ENCODE measurements at places on chromosomes 12 and 14.
A peak's percentile ranks its signal among the peaks of the same experiment; 100 is the strongest.

- peak; percentile 31 for DNase-seq
Observed at GRCh38 chr14:89027097-89027740, 202.8 kb downstream of the TTC8 start.

- DNase-seq, result peak; percentile 34
Observed at GRCh38 chr12:124233846-124234640, 60.9 kb upstream of the RFLNA start.

- DNase-seq, result no peak
Observed at GRCh38 chr12:30859226-30859625, 67.3 kb upstream of the TSPAN11 start.

DNA sequence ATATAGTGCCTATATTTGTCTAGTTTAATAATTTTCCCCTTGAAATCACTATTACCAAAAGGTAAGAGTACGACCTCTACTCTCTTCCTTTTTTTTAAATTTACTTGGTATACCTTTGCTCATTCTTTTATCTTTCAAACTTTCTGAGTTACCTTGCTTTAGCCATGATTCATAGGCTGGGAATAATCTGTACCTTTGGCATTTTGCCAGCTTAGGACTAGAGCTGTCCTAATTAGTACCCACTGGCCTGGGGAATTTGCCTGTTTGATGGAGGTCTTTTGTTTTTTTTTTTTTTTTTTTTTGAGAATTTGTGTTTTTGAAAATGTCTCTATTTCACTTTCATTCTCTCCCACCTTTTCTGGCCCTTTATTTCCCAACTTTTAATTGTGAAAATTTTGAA, 8.7 kb upstream of the SLC4A8 start:
- DNase-seq, result no peak

- no peak for DNase-seq
Observed at GRCh38 chr12:6946033-6946919, 2.5 kb downstream of the C12orf57 start.

DNA sequence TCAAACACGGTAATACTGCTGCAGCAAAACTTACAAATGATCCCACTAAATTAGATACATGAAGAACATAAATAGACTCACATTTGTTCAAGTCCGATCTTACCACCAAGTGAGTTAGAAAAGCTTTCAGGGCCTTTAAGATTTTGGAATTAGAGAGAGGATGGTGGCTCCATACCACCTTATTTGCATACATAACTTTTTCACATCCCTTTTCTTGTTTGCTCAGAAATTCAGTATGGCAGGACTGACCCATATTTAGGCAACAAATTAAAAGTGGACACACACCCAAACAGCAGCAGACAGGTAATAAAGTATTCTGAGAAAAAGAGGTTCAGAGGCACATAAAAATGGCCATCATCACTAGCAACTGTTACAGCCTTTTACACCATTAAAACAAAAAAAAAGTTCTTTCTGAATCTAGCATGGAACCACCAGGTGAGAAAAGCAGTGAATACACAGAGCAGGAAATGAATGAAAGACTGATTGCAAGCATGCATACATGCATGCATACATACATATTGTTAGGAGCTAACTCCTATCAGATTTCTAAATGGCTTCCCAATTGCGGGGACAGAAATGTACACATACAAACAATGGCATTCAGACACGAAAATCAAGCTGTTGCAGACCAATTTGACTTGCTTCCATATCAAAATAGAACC, 23.3 kb downstream of the STXBP6 start:
- no peak for DNase-seq

GRCh38 chr14:61451891-61452400, 130.6 kb downstream of the PRKCH start:
- no peak for DNase-seq

DNA sequence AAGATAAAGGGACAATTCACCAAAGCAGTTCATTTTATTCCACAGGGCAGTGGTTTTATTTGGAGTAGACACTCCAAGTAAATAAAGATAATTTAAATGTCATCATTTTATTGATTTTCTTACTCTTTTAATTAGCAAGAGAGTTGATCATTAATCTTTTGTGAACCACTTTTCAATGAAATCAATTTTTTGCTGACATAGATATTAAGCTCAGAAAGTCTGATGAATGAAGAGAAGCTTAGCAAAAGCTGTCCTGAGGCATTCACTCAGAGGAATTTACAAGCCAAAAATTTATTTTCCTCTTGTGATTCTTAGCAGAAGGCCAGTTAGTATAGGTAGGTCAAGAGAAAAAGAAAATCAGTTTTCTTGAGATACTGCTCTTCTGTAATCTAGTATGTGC, 618.0 kb downstream of the CCER1 start:
- no peak for DNase-seq

- DNase-seq, result no peak
Observed at GRCh38 chr14:98101323-98101722, 1170.7 kb downstream of the BCL11B start.

Measured in fibroblast of the aortic adventitia (primary cell).